Forelimb muscle (tissue), 1 donor: ENCODE measurements at places on chromosomes 12 and 14.
A peak's percentile ranks its signal among the peaks of the same experiment; 100 is the strongest.

GRCh38 chr14:80627745-80628144, 313.8 kb downstream of the CEP128 start:
- no peak for DNase-seq

DNA sequence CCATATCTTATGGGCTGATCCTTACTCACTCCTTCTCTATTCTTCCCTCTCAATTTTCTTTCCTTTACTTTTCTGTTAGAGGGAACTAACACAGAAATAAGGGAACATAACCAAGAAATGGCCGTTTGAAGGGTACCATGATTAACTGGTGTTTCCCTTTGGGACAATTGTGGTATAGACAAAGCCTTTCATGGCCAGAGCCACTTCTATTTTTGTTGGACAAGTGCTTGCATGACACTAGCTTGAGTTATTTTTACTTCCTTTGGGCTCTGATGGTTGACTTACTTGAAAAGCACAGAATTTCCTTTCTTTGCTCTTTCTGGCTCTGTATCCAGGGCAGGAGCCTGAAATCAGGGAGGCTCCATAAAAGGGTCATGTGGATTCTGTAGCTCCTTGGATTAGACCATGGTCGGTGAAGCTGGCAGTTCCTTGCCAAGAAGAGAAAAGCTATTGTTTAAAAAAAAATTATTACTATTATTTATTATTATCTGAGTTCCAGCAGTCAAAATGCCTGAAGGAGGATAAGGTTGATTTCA, 130.6 kb downstream of the KTN1 start:
- DNase-seq: no peak

- no peak for DNase-seq
These were observed 103.2 kb downstream of the NT5DC3 start for GRCh38 chr12:103737881-103738280.

DNA sequence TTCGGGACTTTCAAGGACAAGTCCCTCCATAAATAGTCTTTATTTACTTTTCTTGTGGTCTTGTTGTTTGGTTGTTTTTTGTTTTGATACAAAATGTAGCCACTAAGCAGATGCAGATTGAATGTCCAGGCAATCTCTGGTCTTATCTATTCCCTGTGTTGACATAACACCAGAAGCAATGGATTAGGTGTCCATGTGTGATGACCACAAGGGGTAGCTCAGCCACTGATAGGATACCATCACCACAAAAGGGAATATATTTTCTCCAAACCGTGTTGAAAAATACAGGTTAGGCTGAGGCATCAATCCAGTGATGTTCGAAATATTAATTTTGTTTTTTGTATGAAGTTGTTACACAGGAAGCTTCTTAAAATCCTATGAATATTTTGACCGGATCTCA, 196.3 kb downstream of the EPS8 start:
- no peak for DNase-seq

DNA sequence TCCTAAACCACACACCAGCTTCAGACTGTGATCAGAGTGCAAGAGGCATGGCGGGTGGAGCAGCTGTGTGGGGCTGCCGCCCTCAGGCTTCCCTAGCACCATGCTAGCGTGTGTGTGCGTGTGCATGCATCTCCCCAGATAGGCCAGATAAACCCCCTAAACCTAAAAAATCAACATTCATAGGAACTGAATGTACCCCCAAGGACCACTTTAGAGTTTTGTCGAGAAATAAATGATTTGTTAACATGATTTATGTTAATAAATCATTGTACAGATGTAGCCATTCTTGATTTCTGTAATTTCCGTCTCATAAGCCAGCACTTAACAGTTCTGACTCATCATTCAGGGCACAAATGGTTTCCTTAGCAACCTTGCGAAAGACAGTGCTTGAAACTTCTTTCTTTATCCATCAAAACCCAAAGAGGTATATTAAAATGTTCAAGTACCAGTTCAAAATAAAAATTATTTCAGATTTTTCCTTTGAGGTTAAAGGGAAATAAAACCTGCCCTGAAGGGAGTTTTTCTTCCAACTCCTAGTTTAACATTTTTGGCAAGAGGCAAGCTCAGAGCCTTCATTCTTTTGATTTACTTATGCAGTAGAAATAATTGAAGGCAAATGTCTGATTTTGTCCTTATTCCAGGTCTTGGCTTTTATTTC, 206.2 kb upstream of the RGS6 start:
- peak; percentile 75 for DNase-seq

DNA sequence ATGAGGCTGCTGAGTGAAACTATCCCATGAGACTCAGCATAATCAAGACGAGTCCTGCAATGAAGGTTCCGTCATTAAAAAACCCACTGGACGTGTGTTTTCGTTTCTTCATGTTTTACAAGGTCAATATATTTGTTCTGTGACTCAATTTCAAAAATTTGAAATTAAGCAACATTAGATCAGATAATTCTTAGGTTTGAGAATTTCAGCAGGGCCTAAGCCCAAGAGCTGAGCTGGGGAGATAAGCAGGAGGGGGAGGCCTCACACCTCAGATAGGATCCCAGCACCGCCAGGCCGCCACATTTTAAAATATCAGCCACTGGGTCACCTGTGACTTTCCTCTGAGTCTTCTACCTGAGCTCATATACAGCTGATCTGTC, 13.3 kb downstream of the STX2 start:
- no peak for DNase-seq

DNA sequence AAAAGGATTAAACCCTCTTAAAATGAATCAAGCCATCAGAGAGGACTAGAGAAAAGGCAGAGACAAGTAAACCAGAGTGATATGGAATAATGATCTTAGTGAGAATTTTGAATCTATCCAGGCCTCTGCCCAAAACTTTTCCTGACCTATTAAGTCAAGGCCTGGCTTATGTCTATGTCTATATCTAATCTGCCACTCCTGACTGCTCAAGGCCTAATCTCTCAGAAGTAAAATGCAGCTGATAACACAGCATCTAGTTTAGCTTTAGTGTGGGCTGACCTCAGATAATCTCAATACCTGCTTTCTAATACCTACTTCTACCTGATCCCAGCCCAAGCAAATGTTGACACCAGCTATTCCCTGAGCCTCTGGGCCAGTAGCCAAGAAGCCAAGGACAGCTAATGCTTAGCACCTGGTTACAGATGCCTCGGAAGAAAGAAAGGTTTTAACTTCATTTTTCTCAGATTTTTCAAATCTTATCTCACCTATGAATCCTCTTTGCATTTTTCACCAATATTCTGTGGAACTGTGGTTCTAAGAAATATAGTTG, 1472.5 kb upstream of the SEL1L start:
- no peak for DNase-seq

- no peak for DNase-seq
These were observed 39.1 kb upstream of the PPFIA2 start for GRCh38 chr12:81798294-81798693.

DNA sequence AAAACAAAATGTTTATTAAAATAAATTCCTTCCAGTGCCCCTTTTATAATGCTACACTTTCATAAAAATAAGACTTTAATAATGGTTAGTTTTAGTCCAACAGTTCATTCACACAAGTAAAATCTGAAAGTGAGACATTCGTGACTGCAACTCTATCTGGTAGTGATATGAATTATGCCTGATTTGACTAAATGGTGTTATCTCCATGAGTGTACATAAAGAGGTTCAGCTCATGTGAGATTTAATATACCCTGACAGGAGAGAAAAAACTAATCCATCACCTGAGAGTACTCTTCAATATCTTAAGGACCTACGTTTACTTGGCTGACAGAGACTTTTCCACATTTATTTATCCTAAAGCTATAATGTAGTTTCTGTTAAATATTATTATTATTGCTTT, 34.0 kb downstream of the ERO1A start:
- DNase-seq: no peak

DNA sequence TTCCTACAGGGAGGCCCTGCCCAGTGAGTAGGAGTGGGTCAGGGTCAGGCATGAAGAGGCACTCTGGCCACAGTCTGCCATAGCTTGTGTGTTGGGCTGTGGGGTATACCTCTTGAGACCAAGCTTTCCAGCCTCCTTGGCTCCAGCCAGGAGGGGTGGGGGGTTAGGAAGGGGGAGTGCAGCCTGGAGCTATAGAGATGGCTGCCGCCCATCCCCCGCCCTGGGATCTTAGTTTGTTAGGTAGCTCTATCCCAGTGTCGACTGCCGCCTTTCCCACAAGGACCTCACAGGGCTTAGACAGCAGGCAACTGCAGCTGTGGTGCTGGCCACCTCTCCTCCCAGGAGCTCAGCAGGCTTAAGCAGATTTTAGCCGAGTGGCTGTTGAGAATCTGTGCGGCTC, 216.4 kb downstream of the PLCZ1 start:
- DNase-seq: no peak

DNA sequence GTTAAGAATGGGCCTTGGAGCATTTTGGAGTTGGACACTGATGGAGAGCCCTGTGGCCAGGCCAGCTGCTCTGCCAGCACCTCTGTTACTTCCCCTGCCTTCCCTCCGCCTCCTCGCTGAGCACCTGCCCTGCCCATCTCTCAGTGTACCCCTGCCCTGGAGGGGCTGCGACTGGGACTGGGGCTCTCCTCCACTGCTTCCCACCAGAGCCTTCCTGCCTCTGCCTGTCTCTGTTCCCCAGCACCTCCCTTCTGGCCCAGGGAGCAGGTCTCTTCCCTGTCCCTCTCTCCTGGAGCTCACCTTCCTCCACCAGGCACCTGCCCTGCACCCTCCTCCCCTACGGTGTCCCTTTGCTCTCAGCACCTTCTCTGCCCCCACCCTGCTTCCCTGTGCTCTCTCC, 62.1 kb downstream of the WDR20 start:
- no peak for DNase-seq

DNA sequence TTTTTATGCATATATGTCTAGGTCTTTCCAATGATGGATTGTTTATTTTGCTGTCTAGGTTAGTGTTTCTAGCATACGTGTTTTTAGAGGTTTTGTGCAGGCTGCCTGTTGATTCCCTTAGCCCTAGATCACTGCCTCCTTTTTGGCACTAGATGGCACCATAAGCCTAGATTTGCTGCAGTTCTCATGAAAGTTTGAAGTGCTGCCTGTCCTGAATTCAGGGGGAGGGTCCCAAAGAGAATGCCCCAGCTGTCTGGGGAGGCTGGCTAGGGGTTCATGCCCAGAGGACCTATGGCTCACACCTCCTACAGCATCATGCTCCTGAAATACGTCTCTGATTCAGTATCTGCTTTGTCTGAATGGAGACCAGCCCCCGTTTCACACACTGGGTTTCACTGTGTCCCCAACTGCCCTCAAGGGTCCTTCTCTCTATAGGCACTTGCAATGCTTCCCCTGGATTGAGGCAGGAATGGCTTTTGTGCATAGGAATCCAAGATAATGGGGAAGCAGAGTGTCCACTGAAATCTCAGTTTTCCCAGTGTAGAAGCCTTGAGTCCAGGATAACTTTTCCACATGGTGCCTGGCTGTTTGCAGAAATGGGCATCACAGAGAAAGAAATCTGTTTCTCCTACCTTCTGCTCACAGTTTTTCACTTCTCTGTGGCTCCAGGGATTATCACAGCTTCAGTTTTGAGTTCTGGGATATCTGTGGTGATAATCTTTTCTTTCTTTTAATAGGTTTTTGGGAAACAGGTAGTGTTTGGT, 14.2 kb upstream of the TXNRD1 start:
- DNase-seq: no peak

- no peak for DNase-seq
These were observed 72.3 kb downstream of the CCDC60 start for GRCh38 chr12:119406811-119407210.

DNA sequence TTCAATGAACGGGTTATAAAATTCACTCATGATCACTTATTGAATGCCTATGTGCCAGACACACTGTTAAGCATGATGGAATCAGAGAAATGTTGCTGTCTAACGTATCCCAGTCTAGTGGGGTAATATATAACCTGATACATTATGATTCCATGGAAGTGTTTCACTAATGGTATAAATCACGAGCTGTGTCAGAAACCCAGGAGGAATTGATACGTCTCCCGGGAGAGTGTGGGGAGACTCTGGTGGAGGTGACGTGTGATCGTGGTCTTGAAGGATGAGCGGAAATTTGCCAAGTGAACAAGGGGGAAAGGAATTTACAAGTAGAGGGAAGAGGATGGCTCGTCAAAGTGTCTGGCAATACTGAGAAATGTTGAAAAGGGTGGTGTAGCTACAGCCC, 26.5 kb downstream of the MANSC1 start:
- DNase-seq: no peak

DNA sequence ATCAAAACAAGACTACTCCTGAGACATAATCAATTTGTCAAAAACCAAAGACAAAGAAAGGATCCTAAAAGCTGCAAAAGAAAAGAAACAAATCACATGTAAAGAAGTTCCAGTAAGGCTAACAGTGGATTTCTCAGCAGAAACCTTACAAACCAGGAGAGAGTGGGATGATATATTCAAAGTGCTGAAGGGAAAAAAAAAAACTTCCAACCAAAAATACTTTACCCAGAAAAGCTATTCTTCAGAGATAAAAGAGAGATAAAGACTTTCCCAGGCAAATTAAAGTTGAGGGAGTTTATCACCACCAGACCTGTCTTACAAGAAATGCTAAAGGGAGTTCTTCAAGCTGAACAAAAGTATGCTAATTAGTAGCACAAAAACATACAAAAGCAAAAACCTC, 91.9 kb upstream of the PPP2R5C start:
- DNase-seq: no peak
